ENCODE measurements at places on chromosomes 6 and 20.

DNA sequence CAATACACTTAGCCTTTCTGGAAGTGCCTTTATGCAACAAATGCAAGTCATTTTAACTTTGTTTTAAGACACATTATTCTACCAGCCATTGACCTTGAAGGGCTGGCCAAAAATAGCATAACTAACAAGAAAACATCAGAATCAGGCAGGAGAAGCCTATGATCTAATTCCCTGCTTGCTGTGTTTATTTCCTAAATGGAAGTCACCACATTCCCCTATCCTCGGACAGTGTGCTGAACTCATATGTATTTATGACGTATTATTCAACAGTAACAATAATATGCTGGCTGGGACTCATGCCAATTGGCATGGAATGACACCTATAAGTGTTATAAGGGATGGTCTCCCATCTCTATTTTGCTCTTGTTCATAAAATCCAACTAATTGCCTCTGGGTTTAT, 140.7 kb downstream of the MAP3K7 start:
- DNase-seq = no peak

GRCh38 chr6:133887156-133887879, 1.6 kb upstream of the TCF21 start:
- no peak for DNase-seq

GRCh38 chr6:121351916-121352315, 17.6 kb upstream of the TBC1D32 start:
- no peak for DNase-seq

DNA sequence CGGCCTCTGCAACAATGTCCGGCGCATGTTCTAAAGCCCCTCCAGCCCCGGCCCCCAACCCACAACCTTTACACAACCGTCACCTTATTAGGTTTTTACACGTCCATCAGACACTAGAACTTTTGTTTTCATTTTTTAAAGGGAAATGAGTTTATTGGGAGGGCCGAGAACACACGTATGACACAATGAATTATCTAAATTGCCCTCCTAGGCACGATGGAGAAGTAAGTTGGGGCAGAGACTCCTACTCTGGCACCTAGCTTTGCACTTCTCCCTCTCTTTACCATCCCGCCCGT, 1.2 kb upstream of the DLL1 start:
- DNase-seq = no peak

GRCh38 chr6:82251942-82252341, 4.4 kb upstream of the IBTK start:
- no peak for DNase-seq

DNA sequence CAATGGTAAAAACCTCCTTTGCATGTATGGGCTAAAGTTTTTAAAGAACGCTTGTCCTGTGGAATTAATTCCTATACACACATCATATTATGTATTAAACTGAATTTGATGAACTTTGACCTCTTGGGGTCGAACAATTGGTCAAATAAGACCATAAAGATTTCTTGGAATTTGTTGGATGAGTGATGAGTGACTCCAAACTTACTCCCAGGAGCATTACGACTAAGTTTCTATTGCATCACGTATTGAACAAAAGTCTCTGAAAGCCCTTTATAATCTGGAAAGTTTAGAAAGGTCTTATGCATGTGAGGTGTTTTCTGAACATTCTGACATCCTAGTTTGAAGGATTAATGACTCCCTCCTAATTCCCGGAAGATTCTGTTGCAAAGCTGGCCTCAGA, 126.9 kb upstream of the BMP5 start:
- no peak for DNase-seq

GRCh38 chr6:133957227-133957626, 4.2 kb downstream of the TBPL1 start:
- no peak for DNase-seq

DNA sequence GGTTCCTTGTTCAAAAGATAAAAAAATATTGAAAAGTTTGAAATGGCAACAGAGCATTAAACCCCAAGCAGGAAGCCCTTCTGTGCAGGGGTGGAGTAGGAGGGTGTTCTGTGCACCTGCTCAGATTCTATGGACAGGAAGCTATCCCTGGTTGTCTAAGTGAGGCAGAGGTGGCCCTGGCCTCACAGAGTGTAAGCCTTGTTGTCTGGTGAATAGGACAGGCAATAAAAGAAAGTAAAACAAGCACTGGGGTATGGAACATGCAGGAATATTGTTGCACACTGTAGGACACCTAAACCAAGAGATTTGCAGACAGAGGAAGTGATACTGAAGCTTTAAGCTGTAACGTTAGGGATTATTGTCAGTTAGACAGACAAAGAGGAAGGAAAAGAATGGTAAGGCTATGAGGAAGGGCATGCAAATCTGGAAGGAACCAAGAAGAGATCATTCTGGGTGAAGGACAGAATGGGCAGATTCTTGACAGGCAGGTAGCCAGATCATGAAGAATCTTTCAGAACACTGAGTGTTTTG, 66.8 kb downstream of the TBC1D7 start:
- DNase-seq = no peak

- no peak for DNase-seq
These were observed 140.8 kb downstream of the MAP3K4 start for GRCh38 chr6:161132384-161132783.

GRCh38 chr6:26441977-26442376, 1.7 kb downstream of the BTN3A3 start:
- DNase-seq = no peak

DNA sequence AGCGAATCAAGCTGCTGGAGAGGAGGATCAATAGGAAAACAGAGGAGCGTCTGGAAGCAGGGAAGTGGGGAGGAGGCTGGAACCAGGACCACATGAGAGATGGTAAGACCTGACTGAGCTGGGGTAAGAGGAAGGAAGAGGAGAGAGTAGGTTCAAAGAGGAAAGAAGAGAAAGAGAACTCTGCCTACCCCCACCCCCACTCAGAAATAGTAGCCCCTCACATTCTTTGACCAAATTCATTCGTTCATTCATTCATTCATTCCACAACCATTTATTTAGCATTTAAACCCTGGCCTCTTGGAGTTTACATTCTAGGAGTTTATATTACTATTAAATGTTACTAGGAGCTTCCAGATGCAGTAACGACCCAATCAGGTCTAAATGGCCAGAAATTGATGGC, 15.8 kb upstream of the HCK start:
- no peak for DNase-seq

GRCh38 chr20:32972181-32973076, 31.8 kb downstream of the SUN5 start:
- no peak for DNase-seq

DNA sequence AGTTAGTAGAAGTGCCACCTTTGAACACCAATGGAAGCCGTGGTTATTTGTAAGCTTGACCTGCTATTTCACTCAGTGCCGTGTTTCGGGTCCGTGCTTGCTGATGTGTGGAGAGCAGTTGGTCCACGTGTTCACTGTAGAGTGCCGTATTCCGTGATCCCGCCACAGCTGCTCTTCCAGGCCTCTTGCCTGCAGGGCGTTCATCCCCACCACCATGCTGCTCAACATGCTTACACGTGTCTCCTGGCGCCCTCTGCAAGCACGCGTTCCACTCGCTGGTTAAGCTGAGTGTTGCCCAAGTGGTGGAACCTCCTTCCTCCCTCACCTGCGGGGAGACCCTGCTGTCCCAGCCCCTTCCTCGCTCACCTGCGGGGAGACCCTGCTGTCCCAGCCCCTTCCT, 28.0 kb upstream of the DACT2 start:
- DNase-seq = no peak

- DNase-seq = no peak
These were observed 66.5 kb downstream of the MYLK4 start for GRCh38 chr6:2684103-2684749.

DNA sequence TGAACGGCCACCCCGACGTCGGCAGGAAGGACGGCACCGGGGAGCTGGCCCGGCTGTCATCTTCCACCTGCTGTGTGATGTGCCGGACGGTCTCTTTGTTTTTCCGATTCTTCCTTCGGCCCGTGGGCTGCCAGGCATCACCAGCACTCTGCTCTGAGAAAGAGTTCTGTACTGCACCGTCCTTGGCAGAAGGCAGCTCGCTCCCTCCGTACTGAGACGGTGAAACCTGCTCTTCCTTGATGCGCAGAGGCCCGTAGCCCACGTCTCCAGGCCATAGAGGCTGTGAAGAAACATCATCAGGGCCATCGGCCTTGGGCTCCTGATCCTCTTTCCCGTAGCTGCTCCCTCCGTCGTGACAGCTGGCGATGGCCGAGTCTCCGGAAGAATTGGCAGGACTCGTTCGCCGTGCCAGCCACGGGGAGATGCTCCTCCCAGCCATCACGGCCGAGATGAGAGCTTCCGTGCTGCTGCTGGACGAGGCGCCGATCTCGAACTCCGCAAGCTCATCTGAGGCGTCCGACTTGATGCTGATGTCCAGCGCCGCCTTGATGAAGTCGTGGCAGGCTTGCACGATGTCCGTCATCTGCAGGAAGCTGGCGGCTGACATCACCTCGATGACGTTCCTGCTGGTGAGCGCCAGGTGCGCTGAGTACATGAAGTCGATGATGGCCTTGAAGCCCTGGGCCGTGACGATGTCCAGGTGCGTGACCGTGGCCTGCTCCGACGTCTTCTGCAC, 41.1 kb downstream of the ZBTB46 start:
- no peak for DNase-seq

- DNase-seq = peak; percentile 20
These were observed 611 bp upstream of the RAB22A start for GRCh38 chr20:58308680-58309527.

Data from AG09319 (cell line).